Lower leg skin (tissue), 4 donors: ENCODE measurements at places on chromosomes 3 and 15. TPM values are rescaled to one million over a fixed set of nuclear protein-coding genes. Genes with fewer than 3 reads are reported as not detected.

The FAM107A gene
- total RNA-seq, result 52.5 TPM

DNA sequence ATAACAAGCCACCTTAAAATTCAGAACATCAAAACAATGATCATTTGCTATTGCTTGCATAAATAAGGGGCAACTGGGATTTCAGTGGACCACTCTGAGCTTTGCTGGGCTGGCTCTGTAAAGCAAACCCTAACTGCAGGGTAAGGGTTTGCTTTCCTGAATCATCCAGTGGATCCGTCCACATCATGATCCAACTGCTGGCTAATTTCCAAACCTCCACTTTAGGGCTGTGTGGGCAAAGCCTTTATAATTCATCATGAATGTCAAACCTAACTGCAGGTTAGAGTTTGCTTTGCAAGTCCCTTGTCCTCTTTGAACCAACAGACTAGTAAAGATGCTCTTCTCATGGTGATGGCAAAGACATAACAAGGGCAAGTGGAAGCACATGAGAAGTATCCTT, 76.1 kb downstream of the SYNPR start:
- no peak for DNase-seq

The TBC1D23 gene
- total RNA-seq, result 37.7 TPM

- DNase-seq, result no peak
These were observed 32.2 kb downstream of the SLC6A6 start for GRCh38 chr3:14434498-14435151.

DNA sequence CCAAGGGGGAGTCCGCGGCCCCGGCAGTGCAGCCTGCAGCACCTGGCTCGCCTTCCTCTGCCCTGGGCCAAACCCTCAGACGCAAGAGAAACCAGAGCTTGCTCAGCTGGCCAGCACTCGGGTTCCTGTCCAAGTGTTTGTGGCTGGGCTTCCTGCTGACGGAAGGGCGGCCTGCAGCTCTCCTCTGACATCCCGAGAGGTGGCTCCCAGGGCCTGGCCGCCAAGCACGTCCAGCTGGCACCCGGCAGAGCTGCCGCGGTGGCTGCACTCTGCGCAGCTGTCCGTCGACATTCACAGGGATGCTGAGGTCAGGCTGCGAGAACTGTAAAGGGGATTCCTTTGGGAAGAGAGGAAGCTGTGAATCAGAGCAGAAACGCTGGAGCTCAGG, 85.6 kb downstream of the CPN2 start:
- DNase-seq, result peak; percentile 73

GRCh38 chr3:32056559-32057290, 49.7 kb upstream of the GPD1L start:
- DNase-seq, result no peak

DNA sequence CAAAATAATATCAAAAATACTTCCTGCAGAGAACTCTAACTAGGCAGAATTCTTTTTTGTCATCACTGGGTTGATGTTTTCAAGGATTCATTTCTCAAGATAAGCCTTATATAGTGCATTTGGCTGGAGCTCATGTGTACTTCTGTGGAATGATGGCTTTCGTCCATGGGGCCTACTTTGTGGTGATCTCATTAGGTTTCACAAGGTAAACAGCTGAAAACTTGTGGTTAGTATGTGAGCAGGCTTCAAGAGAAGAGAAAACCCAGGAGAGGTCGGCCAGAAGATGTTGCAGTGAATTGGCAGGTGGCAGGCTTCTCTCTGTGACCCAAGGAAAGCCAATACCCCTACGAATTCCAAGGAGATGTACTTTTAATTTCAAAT, 121.4 kb upstream of the PHLDB2 start:
- no peak for DNase-seq

- DNase-seq, result no peak
These were observed 22.6 kb downstream of the SFMBT1 start for GRCh38 chr3:53023072-53023823.

The MAP6D1 gene
- total RNA-seq, result 2.6 TPM

GRCh38 chr15:62164014-62164395, 1.1 kb downstream of the C2CD4B start:
- DNase-seq, result no peak

GRCh38 chr15:92102395-92102755, 248.9 kb downstream of the SLCO3A1 start:
- no peak for DNase-seq

The BFSP2 gene
- total RNA-seq, result not detected
